ENCODE measurements at places on chromosomes 3 and 15. TPM values are rescaled to one million over a fixed set of nuclear protein-coding genes. Genes with fewer than 3 reads are reported as not detected.

DNA sequence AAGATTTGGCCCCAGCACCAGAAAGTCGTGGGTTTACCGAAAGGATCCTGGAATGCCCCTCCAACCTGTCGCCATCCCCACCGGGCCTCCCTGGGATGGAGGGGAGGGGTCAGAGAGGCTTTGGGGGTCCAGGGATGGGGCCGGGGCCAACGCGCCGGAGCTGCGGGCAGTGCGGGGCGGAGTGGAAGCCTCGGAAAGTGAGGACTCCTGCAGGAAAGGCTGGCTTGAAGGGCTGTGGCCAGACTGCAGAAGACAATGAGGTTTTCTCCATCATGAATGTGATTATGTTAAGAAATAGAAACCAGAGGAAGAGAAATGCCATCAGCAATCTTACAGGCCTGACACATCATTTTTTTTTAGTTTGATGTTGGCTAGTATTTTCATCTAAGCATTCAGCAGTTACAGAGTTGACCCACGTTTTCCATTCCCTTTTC is 738 bp downstream of the YEATS2 start:
- peak; percentile 13 for DNase-seq

The CRYGS gene
- total RNA-seq = 3.1 TPM

DNA sequence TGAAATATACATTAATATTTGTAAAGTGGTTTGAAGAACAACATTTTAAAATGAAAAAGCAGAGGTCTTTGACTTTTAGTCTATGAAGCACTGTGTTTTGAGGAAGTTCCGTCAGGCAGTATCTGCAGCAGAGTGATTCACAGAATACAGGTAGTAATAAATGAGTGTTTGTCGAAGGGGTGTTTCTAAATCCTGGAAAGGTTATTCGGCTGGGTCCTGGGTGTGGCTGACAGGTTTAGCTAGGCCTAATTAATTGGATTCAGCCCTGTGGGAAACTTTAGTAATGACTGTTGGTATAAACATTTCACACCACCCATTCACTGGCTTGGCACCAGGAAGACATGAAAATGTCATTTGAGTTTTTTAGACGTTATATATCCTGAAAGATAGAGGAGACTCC is 51.3 kb downstream of the TIPARP start:
- DNase-seq = no peak

- no peak for DNase-seq
These were observed 58.4 kb downstream of the IQSEC1 start for GRCh38 chr3:13014755-13015285.

- no peak for DNase-seq
These were observed 31.8 kb downstream of the FSTL1 start for GRCh38 chr3:120418866-120419490.

The AHSG gene
- not detected for total RNA-seq

The SAXO2 gene
- not detected for total RNA-seq
